A549 (cell line): ENCODE measurements at places on chromosomes 11 and 22. TPM values are rescaled to one million over a fixed set of nuclear protein-coding genes. Genes with fewer than 3 reads are reported as not detected.

DNA sequence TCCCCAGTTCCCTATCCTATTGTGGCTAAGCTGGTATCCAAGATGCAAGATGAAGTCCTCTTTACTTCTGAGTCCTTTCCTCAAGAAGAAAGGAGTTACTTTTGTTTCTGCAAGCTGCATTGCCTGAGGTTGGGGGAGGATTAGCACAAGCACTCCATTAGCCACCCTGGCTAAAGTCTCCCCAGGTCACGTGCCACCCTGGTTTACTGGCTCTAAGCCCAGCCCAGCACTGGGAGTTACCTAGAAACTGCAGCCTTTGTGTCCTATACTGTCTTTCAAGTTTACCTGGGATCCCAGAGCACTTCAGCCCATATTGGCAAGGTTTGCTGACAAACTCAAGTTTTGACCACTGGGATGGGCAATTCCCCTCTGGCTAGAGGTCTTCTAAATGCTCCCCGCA lies 78.4 kb upstream of the DBX1 start:
- DNase-seq = no peak

GRCh38 chr22:19984851-19985811 lies 31.5 kb downstream of the ARVCF start:
- DNase-seq = no peak

GRCh38 chr11:30879322-30880005 lies 293.3 kb upstream of the MPPED2 start:
- no peak for DNase-seq

DNA sequence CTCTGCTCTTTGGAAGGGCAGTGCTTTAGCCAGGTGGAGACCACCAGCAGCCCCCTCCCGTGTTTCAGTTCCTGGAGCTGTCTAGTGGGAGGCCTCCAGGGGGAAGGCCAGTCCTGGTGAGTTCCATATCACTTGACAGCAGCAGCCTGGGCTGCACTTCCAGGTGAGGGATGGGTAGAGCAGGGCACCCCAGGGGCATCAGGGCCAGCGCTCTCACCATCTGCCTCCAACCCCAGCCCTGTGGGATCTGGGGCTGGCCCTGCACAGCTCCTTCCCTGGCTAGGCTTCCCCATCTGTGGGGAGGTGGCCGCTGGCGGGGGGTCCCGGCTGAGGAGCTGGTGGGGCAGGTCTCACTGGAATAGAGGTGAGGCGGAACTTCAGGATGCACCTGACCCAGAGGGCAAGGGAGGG lies 60.5 kb downstream of the MORC2 start:
- DNase-seq = no peak

The SCN2B gene
- polyA plus RNA-seq = not detected in 3 replicates

DNA sequence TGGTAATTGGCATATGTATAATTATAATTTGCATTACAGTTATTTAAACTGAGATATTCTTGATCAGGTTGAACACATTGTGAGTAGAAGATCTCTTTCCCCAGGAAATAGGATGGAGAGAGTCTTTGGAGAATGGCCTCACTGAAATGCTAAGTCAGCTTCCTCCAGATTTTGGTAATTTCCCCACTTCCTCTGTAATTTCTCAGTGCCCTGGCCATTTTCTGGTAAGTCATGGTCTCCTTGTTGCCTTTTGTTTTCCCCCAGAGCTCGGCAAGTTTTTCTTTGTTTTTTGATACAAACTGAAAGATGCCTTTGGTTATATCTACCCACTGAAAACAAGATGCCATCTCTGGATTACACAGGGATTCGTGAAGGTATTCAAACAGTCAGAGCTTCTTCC lies 12.8 kb upstream of the FBXO3 start:
- no peak for DNase-seq

DNA sequence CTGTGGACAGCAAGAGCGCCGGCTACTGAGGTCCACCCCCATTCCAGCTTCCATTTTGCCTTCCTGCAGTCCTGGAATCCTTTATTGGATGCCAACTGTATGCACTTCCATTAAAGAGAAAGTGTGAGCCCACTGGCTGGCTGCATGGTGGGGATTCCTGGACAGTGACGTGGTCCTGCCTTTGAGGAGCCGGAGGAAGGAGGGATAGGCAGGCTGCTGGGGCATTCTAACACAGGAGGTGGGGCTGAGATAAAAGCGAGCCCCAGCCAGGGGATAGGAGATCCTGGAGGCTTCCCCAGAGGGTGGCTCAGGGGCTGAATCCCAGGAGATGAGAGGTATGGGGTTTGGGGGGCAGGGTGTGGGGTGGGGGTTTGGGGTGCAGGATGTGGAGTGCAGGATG lies 984.7 kb downstream of the BRD1 start:
- DNase-seq = no peak

The OR51Q1 gene
- not detected in 3 replicates for polyA plus RNA-seq

DNA sequence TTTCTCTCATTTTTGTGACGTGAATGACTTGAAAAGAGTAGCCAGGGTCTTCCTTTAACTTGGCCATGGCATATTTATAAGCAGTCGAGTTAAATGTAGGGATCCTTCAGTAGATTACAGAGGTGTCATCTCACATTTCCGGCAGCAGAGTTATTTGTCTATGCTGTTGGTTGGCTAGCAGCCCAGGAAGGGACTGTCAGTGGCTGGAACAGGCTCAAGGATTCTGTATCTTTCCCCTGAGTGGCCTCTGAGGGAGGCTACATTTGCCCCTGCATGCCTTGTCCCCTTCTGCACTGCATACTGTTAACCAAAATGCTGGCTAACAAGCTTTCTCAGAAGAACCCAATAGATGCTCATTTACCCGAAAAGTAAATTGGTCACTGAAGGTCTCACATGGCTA lies 187.6 kb downstream of the PGR start:
- no peak for DNase-seq

The PLCB3 gene
- 19.2 to 21.3 TPM (median 21.2 TPM) in 3 replicates for polyA plus RNA-seq

DNA sequence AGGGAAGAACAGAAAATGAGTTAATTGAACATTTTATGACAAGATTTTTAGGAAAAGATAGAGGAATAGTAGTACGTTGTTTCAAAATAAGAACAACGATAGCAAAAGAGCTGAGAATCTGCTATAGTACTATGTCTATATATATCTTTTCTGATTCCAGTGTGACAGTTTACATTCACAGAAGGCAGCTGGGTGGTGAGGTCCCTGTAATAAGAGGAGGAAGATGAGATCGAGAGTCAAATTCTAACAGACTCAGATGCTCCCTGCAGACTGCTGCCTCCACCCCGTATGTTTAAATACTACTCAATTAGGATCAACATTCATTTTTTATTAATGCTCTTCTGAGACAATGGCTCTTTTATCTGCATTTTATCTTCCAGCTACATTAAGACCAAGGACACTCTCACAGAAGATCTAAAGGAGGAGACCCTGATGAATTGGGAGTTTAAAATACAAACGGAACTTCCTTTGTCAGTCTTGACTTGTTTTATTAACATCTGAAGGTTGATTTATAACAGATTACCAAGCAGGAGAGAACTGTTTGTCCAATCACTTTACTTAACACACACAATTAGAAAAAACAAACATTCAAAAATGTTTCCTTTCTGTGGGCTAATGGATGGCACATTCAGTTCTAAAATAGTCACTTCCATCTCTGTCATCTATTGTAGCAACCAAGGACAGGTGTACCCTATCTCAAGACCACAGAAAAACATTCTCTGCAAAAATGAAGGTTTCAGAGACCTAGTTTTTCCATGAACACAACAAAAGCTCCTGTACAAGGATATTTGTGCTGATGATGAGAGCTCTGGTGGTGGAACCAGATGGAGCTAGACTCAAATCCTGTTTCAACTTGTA lies 240.2 kb downstream of the CADM1 start:
- no peak for DNase-seq

- DNase-seq = no peak
These were observed 35.4 kb downstream of the PISD start for GRCh38 chr22:31626427-31627150.

DNA sequence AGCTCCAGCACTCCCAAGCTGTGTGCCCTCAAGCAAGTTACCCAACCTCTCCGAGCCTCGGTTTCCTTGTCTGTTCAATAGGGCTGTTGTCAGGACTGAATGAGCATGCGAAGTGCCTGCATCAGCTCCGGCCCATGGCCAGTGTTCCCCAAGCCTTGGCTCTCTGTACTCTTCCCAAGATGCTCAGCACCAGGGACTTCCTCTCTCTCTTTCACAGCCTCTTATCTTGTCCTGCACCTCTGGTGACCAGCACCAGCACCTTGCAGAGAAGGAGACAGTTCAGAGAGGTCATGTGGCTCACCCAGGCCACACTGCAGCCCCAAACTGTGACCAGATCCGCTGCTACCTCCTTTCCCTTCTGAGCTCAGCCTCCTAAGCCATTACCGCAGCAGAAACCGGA lies 120.3 kb upstream of the ANO1 start:
- DNase-seq = no peak

DNA sequence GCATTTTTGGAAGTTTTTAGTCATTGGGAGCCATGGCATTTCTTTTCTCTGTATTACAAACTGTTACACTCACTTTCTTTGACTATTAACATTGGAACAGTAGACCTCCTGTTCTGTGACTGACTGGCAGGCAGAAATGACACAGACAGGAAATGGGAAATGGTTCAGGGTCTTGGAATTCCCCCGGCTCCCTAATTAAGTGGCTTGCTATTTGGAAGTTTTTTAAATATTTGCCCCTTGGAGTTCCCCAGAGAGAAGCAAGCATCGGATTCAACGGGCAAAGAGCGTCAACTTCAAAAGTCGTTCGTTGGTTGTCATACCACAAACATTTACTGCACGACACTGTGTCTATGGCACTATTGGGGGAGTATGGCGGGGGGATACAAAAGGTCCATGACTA lies 1.1 kb upstream of the BIRC2 start:
- DNase-seq = peak; percentile 37

- no peak for DNase-seq
These were observed 126.3 kb downstream of the FEZ1 start for GRCh38 chr11:125369808-125370207.

The CYP2R1 gene
- 13.3 to 16.4 TPM (median 16.4 TPM) in 3 replicates for polyA plus RNA-seq

DNA sequence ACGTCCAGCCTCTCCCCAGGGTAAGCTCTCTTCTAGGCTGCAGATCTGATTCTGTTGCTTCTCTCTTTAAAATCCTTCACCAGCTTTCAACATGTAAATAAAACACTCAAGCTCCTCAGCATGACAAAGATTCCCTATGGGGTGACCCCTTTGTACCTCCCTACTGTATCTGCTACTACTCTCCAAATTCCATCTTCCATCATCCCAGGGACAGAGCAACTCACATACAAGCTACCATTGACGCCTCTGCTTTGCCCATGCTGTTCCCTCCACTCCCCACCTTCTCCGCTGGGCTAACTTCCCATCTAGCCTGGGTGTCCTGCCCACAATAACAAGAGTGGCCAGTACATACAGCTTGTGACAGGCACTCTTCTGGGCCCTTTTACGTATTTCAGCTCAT lies 207.5 kb upstream of the ZBED5 start:
- no peak for DNase-seq

DNA sequence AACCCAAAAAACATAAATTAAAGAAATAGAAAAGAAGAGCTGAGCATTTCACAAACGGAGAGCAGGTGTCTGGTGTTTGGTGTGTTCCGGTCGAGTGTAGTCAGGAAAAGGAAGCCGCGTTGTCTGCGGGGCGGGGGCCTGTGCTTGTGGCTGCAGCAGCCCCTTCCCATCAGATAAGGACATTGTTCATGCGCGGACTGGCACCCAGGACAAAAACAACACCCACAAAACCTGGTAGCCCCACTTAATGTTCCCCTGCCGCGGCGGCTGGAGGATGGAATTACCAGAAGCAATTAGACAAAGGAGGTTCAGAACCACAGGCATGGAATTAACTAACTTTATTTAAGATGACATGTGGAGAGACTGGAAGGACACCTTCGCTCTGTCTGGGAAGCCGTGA lies 29.9 kb downstream of the KRTAP5-5 start:
- no peak for DNase-seq

The MN1 gene
- polyA plus RNA-seq = 2.0 to 2.8 TPM (median 2.4 TPM) in 3 replicates

DNA sequence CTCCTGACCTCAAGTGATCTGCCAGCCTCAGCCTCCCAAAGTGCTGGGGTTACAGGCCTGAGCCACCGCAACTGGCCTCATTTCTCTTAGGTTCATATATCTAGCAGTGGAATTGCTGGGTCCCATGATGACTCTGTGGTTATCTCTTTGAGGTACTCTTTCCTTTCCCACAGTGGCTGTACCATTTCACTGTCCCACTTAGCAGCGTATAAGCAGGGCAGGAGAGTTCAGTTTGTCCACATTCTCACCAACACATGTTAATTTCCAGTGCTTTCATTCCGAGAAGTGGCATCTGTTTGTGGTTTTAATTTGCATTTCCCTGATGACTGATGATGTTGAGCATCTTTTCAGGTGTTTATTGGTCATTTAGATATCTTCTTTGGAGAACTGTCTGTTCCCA lies 16.4 kb downstream of the PRR5 start:
- no peak for DNase-seq

The KDM4D gene
- 0.56 to 0.74 TPM (median 0.58 TPM) in 3 replicates for polyA plus RNA-seq

GRCh38 chr11:61586792-61587430 lies 6.0 kb upstream of the SYT7 start:
- DNase-seq = no peak

DNA sequence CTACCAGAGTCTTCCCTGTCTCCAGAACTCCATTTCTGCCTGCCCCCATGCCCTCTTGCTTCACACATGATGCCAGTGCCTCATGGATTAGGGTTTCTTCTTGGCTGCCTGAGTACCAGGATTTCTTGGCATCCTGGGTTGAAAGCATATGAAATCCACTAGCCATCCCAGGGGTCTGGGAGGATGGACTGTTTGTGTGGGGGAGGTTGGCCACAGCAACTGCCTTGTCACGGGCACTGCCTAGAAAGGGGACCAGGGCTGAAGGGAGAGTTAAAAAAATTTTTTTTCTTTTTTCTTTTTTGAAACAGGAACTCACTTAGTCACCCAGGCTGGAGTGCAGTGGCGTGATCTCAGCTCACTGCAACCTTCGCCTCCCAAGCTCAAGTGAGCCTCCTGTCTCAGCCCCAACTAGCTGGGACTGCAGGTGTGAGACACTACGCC lies 4.2 kb downstream of the USP35 start:
- no peak for DNase-seq

The PKNOX2 gene
- polyA plus RNA-seq = not detected in 3 replicates

- DNase-seq = no peak
These were observed 270.3 kb upstream of the RAG2 start for GRCh38 chr11:36868380-36868779.

- no peak for DNase-seq
These were observed 30.9 kb upstream of the MPEG1 start for GRCh38 chr11:59243633-59244032.

The H19 gene
- 16.6 to 22.5 TPM (median 19.2 TPM) in 3 replicates for polyA plus RNA-seq
